ENCODE measurements at places on chromosomes 1 and 21. TPM values are rescaled to one million over a fixed set of nuclear protein-coding genes. Genes with fewer than 3 reads are reported as not detected.

SHISAL2A gene
- not detected for total RNA-seq

AKR7A3 gene
- total RNA-seq, result 1.2 TPM

LYPD8 gene
- total RNA-seq, result 0.56 TPM

CMPK1 gene
- 75.9 TPM for total RNA-seq

MRPS15 gene
- total RNA-seq, result 120 TPM

TFF3 gene
- total RNA-seq, result 0.40 TPM

OR2T33 gene
- total RNA-seq, result 0.32 TPM

CELA2B gene
- total RNA-seq, result not detected

FBLIM1 gene
- 3.1 TPM for total RNA-seq

DENND2D gene
- total RNA-seq, result not detected

OR14A2 gene
- not detected for total RNA-seq

PLA2G5 gene
- total RNA-seq, result not detected

CRYZL1 gene
- total RNA-seq, result 16.3 TPM
